EL (cell line): ENCODE measurements at places on chromosomes 1 and 21.

DNA sequence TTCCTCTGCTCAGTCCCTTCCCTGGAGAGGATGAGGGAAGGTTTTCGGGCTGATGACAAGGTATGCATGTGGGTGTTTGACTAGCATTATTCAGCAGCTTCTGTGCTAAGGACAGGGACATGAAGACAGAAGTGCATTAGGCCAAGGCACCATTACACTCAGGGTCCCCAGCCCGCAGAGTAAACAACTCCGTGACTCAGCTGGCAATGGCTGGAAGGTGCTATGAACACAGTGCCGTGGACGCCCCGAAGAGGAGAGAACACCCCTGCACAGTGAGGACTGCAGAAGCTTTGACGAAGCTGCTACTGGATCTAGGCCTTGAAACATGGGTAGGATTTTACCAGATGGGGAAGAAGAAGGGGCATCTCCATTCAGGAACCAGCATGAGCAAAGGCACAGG lies 13.7 kb upstream of the EPS8L3 start:
- no peak for DNase-seq

GRCh38 chr1:96643519-96643918 lies 78.1 kb upstream of the PTBP2 start:
- DNase-seq = no peak

DNA sequence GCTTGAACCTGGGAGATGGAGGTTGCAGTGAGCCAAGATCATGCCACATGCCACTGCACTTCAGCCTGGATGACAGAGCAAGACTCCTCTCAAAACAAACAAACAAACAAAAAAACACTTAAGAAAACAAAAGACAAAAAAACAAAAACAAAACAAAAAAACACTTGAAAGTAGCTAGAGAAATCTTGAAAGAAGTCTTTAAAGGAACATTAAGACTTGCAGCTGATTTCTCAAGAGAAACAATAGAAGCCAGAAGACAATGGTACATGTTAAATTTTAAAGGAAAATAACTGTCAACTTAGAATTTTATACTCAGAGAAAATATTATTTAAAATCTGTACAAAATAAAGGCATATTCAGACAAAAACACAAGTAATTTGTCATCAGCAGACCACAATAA lies 71.3 kb downstream of the HLX start:
- DNase-seq = no peak

DNA sequence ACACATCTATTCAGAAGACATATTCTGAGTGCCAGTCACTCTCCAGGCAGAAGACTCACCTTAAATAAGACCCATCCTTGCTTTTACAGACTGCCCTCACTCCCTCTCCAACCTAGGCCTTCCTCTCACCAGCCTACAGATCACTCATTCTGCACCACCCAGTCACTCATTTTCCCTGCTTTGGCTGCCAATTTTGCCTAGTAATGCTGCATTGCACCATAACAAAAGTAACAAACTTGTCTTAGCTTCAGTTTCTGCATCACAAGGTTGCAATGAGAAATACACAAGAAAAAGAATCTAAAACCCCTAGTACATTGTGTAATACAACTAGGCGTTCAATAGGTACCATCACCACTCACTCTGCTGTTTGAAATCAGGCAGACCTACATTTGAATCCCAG lies 292.4 kb downstream of the PLPP3 start:
- DNase-seq = no peak

GRCh38 chr1:167821969-167822685 lies 91.8 kb downstream of the ADCY10 start:
- peak; percentile 47 for DNase-seq

DNA sequence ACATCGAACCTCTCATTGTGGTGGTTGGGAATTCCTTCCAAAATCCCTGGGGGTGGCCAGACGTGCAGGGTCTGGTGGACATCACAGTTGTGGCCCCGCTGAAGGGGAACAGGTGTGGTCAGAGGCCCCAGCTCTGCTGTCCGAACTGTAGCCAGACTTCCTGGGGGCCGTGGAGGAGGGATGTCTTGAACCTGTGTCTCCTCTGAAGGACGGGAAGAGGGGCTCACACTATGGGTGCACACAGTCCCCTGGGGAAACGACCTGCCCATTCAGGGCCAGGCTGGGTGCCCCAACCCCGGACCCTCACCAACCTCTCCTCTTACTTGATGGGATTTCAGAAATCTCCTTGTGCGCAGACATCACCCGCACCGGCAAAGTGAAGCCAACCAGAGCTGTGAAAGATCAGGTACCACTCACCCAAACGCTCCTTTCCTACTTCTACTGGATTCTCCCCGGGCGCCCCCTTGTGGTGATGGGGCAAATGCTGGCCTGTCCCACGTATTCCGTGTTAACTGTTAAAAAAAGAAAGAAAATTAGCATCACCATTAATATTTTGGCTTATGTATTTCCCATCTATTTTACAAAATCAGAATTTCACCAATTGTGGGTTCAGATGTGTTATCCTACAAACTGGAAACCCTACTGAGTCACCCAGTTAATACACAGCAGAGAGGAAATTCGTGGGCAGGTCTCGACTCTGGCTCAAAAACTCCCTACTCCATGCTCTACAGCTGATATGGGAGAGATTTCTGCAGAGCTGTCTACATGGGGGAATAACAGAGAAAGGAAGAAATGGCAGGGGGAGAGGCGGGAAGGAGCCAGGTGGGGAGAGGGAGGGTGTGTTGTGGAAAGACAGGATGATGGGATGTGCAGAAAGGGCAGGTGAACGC lies 28.1 kb downstream of the PADI4 start:
- peak; percentile 67 for DNase-seq

DNA sequence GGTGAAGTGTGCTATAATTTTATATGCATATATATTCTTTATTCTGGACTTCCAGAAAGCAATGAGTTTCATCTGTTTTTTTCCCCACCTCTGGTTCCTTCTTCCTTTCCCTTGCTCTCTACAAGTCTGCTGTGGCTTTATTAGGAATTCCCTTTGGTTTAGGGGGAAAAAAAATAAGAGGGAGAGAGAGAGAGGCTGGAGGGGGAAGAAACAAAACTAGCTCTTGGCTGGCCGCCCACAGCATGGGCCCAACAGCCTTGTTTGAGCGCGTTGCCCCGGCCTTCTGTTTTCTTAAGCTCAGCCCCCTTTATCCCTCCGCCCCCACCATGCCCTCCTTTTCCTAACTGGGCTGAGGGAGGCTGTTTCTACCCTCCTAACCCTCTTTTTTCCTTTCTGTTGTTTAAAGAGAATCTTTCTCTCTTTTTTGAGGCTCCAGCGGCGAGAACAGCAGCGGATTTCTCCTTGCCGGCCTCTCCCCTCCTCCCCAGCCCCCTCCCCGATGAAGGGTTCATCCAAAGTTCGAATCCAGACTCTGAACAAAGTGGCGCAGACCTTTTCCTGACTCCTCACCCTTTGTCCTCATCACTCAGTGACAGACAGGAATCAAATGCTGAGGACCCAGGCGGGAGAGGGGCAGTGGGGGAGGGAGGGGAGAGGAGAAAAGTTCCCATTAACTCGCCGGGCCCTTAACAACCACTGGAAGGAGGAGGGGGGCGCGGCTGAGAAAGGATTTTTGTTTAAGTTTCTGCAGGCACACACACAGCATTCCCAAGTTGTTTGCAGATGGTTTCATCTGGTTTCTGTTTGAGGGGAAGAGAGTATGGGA lies 29.7 kb downstream of the PBX1 start:
- peak; percentile 72 for DNase-seq

- no peak for DNase-seq
Observed at GRCh38 chr21:44579833-44580144, 615 bp downstream of the KRTAP10-5 start.

DNA sequence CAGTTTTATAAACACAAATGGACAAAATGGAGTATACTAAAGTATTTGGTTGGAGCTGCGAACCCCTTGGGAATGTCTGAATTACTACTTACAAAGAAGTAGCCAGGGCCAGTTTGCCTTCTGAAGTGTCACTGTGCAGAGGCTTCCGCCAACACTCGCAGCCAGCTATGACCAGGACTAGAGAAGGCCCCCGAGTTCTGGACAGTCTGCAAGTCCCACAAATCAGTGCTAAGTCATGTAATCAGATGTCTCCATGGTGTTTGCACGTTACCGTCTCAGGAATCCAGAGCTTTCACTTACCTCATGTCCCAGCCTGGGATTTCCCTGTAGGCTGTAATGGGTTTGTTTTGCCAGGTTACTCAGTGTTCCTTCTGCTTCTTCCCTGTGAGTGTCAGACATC lies 106.6 kb upstream of the SPAG17 start:
- DNase-seq = no peak

DNA sequence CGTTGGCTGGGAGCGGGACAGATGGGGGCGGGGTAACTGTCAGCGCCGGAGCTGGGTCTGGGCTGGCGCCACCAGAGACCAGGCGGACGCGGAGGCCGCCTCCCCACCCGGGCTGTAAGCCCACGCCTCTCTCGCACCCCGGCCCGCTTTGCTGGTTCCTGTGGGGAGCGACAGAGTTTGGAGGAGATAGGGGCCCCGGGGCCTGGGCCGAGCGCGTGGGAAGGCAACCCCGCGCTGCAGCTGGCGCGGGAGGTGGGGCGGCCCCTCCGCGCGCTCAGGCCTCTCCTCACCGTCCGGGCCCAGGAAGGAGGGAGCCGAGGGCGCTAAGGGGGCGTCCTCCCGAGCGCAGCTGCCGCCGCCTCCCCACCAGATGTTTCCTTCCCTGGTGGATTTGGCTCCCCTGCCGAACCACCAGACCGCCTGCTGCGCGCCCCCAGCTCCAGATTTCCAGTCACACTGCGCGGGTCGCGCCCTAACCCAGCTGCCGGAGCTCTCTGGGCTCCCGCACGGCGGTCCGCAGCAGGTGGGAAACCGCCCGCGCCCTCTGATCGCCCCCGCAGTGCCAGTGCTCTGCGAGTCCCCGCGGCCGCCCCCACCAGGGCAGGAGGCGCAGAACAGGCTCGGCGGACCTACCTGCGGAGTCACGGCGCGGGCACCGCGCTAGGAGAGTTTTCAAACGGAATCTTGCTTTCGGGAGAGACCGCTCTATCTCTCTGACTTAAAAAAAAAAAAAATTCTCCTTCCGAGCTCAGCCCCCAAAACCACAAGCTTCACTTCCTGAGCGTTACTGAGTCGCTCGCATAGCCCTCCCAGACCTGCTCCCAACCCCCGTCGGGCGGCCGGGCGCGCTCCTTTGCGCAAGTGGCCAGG lies 1.1 kb downstream of the GFI1 start:
- DNase-seq = peak; percentile 41

GRCh38 chr1:165376041-165376810 lies 19.7 kb upstream of the LMX1A start:
- peak; percentile 68 for DNase-seq

DNA sequence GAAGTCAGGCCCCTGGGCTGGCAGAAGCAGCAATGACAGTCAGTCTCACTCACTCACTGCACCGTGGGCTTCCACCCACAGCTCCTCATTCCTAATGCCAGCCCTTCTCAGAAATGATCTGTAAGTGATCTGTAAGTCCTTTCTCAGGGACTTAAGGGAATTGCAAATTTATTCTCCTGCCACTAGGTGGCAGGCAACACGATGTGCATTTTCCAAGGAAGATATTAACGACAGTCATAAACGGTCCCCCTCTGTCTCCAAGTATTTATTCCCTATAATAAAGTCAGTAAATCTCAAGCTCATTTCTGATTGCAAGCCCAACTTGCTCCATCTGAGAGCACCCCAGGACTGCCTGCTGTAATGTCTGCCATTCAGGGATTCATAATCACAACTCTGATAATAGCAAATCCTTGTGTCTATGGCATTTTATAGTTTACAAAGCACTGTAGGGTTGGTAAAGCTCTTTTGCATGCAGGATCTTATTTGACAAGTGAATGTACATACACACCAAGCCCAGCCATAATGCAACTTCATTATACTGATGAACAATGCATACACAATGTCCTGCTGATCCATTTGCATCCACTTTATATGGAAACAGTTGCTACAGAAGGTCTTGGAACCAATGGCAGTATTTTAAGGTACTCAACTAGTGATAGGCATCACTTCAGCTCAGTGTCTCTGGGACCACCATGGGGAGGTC lies 380.5 kb upstream of the CAMK1G start:
- peak; percentile 62 for DNase-seq

DNA sequence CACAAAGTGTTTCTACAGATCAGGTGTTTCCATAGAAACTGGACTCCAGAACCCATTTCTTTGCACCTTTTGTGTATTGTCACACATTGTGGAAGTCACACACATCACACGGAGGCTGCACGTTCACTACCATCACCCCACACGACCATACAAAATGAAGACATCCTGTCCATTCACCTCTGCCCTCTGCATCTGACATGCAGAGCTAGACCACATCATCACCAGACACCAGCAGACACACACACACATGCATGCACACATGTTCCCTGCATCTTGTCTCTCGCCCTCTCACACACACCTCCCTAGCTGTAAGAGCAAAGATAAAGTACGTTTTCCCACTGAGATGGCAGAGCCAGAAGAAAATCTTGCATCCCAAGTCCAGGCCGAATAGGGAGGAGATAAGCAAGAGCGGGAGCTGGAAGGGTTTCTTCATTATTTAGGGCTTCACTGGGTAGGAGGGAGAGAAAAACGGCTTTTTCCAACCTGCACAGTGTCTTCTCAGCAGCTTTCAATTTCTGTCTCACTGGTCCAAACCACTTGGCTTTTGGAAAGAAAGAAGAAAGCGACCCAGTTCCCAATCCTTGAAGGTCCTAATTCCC lies 709 bp downstream of the PRELP start:
- DNase-seq = no peak

DNA sequence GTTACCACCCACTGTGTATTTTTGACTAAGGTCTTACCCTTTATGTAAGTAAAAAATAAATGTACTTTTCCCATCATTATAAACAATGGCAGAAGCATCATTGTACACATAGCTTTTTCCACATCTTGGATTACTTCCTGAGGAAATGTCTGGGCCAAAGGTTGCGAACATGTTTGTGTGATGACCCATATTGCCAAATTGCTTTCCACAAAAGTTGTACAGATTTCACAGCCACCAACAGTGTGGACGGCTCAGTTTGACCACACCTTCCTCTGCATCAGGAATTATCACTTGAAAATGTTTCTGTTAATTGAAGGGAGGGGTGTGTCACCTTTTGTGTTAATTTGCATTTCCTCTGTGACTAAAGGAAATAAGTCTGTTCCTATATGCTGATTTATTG lies 25.7 kb downstream of the AKNAD1 start:
- DNase-seq = peak; percentile 80

- DNase-seq = peak; percentile 39
Observed at GRCh38 chr1:239757716-239758115, 334.0 kb upstream of the FMN2 start.
